Natural killer cell (primary cell): ENCODE measurements at places on chromosomes 16 and 17. TPM values are rescaled to one million over a fixed set of nuclear protein-coding genes. Genes with fewer than 3 reads are reported as not detected.
A peak's percentile ranks its signal among the peaks of the same experiment; 100 is the strongest.

NHLRC4 gene
- total RNA-seq, result 0.28 TPM

DNA sequence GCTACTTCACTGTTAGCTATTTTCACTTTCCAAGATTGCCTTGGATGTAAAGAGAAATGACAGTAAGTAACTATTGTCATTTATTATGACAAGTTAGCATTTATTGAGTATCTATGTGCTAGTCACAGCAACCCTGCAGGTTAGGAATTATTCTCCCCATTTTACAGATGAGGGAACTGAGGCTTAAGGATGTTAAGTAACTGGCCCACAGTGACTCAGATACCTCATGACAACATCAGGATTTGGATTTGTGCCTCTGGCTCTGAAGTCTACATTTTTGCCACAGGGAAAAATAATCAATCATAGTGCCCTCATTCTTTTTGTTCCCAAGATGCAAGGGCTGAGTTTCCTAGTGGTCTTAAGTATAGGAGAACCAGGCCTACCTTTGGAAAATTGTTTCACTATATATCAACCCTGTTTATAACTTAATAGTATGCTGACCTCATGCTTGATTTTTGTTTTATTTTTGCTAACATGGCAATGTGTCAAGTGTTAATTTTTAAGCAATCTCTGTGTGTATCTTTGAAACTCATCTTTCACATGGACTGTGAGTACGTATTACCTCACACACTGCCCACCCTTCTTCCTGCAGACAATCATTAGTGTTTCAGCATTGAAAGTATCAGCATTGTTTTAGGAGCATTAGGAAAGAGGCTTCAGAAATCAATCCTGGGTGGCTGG, 105.0 kb downstream of the TANGO6 start:
- no peaks in the 10 kb centered on the region for H3K27me3 ChIP-seq
- DNase-seq, result no peak
- peaks cover 6% of the 10 kb centered on the region for H3K36me3 ChIP-seq
- H3K4me1 ChIP-seq, result no peaks in the 10 kb centered on the region

MMP28 gene
- total RNA-seq, result not detected

DNA sequence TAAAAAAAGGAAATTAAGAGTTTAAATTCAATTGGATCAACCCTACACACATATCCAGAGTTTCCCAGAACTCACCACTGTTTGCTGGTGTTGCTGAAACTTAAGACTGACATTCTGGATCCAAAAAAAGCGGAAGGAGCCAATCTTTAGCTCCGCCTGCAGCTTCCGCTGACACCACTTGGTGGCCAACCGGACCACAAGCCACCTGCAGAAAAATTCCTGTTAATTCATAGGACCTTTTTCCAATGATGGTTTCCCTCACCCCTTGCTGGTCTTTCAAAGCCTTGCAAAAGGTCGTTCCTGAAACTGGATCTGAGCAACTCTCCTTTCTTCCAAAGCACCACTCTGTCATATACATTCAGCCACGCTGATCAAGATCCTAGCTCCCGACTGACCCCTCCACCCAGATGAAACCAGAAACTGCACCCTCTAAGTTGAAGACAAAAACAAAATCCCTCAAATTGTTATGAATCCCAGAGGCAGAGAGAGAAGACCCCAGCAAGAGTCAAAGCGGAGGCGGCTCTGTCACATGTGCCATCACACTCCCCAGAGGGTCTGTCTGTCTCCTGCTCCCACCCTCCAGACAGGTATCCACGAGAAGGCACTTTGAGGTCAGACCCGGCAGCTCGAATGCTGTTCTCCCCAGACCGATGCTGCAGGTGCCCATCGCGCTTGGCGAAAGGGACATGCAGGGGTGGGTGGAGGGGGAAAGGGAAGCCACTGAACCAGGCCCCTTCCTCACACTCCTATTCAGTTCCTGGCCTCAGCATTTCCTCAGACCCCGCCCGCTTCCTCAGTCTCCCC, 773 bp downstream of the BLTP2 start:
- peak overlapping the region; percentile 82 for H3K4me3 ChIP-seq
- no peaks in the 10 kb centered on the region for H3K27me3 ChIP-seq
- H3K36me3 ChIP-seq, result peaks cover 39% of the 10 kb centered on the region
- peaks cover 36% of the 10 kb centered on the region for H3K4me1 ChIP-seq

GRCh38 chr16:49952386-49952785, 72.6 kb upstream of the CNEP1R1 start:
- H3K4me3 ChIP-seq, result no peak overlapping the region
- H3K36me3 ChIP-seq, result no peaks in the 10 kb centered on the region
- DNase-seq, result no peak
- no peak overlapping the region for H3K27ac ChIP-seq
- H3K4me1 ChIP-seq, result no peaks in the 10 kb centered on the region

KRT23 gene
- not detected for total RNA-seq

GLP2R gene
- total RNA-seq, result not detected

GRCh38 chr17:77140878-77141767, at the start of gene SEC14L1:
SEC14L1 (plus strand) TSS chr17:77140969; CDS start chr17:77143597, 2,628 bp downstream.
- H3K27me3 ChIP-seq, result no peaks in the 10 kb centered on the region
- H3K27ac ChIP-seq, result peak within 1 kb of the TSS; percentile 80
- H3K36me3 ChIP-seq, result peaks cover 16% of the 10 kb centered on the region
- H3K4me1 ChIP-seq, result peaks cover 49% of the 10 kb centered on the region
- peak; percentile 37 for DNase-seq

- no peaks in the 10 kb centered on the region for H3K4me1 ChIP-seq
- no peak for DNase-seq
- no peaks in the 10 kb centered on the region for H3K27me3 ChIP-seq
- peaks cover under 1% of the 10 kb centered on the region for H3K36me3 ChIP-seq
- H3K4me3 ChIP-seq, result no peak overlapping the region
- H3K27ac ChIP-seq, result no peak overlapping the region
Observed at GRCh38 chr16:3413730-3414379, 12.8 kb downstream of the ZNF174 start.

ABCC12 gene
- total RNA-seq, result not detected

FKBP10 gene
- total RNA-seq, result 6.0 TPM

DNA sequence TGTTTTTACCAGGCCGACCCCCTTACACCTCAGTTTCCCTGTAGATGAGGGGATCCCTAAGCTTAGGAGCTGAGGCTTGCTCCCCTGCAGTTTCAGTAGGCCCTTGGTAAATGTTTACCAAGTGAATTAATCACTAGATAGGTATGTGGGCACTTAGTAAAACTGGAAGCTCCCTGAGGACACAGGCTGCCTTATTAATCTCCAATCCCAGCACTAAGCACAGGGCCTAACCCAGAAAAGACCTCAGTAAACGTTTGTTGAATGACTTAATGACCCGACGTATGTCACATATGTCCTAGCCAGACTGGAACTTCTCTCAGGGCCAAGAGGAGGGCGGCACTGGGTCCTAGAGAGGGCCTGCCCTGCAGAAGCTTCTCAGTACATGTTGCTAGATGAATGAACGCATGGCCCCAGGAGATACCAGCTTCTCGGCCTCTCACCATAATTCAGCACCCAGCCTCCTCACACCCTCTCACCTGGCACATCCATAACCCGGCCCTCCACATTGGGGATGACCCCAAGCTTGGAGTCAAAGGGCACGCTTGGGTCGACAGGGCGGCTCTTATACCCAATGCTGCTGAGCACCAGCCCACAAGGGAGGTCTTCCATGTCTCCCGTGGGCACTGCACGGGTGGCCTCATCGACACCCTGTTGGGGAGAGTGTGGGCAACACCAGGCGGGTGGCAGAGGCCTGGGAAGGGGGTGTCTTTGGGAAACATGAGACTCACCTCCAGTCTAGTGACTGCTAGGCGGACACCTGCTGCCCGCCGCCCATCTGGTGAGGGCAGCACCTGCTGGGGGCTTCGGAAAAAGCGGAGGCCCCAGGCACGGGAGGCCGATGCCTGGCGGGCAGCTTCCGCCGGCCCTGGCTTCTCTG, 4.0 kb upstream of the GRIN2C start:
- no peaks in the 10 kb centered on the region for H3K36me3 ChIP-seq
- peaks cover 29% of the 10 kb centered on the region for H3K27me3 ChIP-seq
- DNase-seq, result no peak
- peaks cover 30% of the 10 kb centered on the region for H3K4me1 ChIP-seq

DNA sequence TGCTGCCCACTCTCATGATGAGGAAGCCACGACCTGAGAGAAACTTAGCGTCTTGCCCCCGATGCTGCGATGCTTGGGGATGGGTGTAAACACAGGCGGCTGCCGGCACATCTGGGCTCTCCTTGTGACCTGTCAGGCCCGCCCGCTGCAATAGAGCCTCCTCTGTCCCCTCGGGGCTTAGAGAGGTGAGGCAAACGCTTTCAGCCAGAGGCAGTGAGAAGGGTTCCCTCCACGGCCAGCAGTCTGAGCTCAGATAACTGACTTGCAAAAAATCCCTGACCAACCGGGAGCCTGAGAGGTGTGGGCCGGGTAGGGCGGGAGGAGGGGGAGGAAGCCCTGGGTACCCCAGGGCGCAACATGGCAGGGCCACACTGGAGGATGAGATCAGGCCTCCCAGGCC, 260.6 kb downstream of the C16orf95 start:
- no peak for DNase-seq
- no peak overlapping the region for H3K27ac ChIP-seq
- no peak overlapping the region for H3K4me3 ChIP-seq
- H3K27me3 ChIP-seq, result peaks cover 6% of the 10 kb centered on the region
- H3K36me3 ChIP-seq, result no peaks in the 10 kb centered on the region

GRCh38 chr17:5571281-5571680, 13.0 kb downstream of the NLRP1 start:
- H3K27ac ChIP-seq, result no peak overlapping the region
- H3K27me3 ChIP-seq, result no peaks in the 10 kb centered on the region
- H3K36me3 ChIP-seq, result peaks cover 14% of the 10 kb centered on the region
- no peaks in the 10 kb centered on the region for H3K4me1 ChIP-seq

GRCh38 chr17:64009571-64010402, 10.6 kb downstream of the ICAM2 start:
- no peak overlapping the region for H3K27ac ChIP-seq
- H3K4me3 ChIP-seq, result no peak overlapping the region
- H3K36me3 ChIP-seq, result peaks cover 33% of the 10 kb centered on the region
- no peak for DNase-seq
- H3K27me3 ChIP-seq, result no peaks in the 10 kb centered on the region
- H3K4me1 ChIP-seq, result peaks cover 59% of the 10 kb centered on the region

GRCh38 chr17:11238705-11239104, 2.3 kb upstream of the SHISA6 start:
- H3K4me3 ChIP-seq, result no peak overlapping the region
- no peaks in the 10 kb centered on the region for H3K4me1 ChIP-seq
- no peak overlapping the region for H3K27ac ChIP-seq
- H3K36me3 ChIP-seq, result no peaks in the 10 kb centered on the region
- peaks cover 5% of the 10 kb centered on the region for H3K27me3 ChIP-seq

GRCh38 chr16:52492789-52493357, 54.1 kb downstream of the TOX3 start:
- H3K27me3 ChIP-seq, result no peaks in the 10 kb centered on the region
- no peaks in the 10 kb centered on the region for H3K36me3 ChIP-seq
- no peak overlapping the region for H3K4me3 ChIP-seq
- no peaks in the 10 kb centered on the region for H3K4me1 ChIP-seq
- no peak for DNase-seq

HEATR3 gene
- 14.6 TPM for total RNA-seq
